Activated CD4-positive, alpha-beta T cell treated with anti-CD3 and anti-CD28 coated beads for 36 hours (primary cell): ENCODE measurements at places on chromosomes 7 and 10. TPM values are rescaled to one million over a fixed set of nuclear protein-coding genes. Genes with fewer than 3 reads are reported as not detected.

LGI1 gene
- not detected for total RNA-seq

- no peak for DNase-seq
Observed at GRCh38 chr10:131047501-131047900, 264.0 kb downstream of the TCERG1L start.

- DNase-seq: no peak
Observed at GRCh38 chr7:35623381-35623780, 71.6 kb downstream of the HERPUD2 start.

DNA sequence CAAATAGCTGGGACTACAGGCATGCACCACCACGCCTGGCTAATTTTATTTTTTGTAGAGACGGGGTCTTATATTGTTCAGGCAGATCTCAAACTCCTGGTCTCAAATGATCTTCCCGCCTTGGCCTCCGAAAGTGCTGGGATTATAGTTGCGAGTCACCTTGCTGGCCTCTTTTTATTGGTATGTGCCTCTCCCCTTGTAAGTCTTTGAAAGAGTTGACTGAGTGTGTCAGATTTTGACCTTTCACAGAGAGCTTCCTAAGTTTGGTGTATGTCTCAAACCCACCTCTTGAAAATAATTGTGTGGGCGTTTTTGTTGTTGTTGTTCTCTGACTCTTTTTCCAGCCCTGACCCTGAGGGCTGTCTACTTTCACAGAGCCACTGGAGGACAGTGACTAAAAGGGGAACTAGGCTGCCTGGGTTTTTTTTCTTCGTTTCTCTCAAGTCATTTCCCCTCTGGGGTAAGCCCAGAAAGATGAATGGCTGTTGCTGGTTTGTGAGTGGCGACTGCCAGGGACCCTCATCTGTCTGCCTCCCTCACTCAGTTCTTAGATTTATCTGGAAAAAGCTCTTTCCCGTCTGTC is 262.8 kb downstream of the ZEB1 start:
- DNase-seq: no peak

UCN3 gene
- total RNA-seq: not detected

FMC1 gene
- total RNA-seq: 7.8 TPM

GRCh38 chr10:42871823-42872222 is 89.2 kb downstream of the BMS1 start:
- no peak for DNase-seq

ACHE gene
- total RNA-seq: not detected

GRCh38 chr10:61024151-61024855 is 80.3 kb upstream of the RHOBTB1 start:
- no peak for DNase-seq

DNA sequence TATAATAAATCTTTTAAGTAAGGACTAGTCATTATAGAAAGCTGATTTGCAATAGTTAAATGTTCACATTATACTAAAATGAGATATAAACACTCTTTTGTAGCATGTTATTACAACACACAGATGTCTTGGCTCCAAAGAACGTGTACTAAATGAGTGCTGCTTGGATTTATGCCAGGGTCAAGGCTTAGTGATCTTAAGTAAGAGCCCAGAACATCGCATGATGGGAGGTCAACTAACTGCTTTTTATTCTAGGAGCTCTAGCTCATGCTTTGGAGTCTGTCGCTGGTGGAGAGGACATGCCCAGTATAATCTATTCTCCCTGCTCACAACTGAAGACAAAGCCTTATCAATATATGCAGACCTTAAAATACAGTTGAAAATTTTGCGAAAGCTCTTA is 315.1 kb downstream of the BBS9 start:
- DNase-seq: no peak

- DNase-seq: peak; percentile 40
Observed at GRCh38 chr7:51141451-51142003, 175.1 kb downstream of the COBL start.

- peak; percentile 83 for DNase-seq
Observed at GRCh38 chr10:22325272-22326144, 4.6 kb downstream of the BMI1 start.

PPP1R17 gene
- total RNA-seq: not detected

PLEKHS1 gene
- 0.07 TPM for total RNA-seq

DNA sequence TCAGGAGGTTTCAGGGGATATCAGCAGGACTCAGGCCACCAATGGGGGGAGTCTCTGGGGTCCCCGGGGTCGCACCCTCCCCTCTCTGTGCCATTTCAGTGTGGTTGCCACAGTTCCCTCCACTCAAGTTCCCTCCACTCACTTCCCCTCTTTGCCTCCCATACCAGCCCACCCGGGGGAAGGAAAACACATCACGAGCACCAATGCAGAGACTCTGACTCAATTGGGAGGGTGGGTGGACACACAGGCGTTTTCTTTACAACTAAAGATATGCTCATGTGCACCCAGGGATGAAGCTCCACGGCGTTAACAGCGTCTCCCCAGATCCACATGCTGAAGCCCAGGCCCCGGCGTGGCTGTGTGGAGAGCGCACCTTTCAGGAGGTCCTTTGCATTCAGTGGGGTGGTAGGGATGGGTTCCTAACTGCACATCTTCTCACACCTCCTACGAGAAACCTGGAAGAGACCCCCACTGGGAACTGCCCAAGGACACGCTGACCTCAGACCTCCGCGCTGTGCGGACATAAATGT is 254.1 kb downstream of the ZMYND11 start:
- no peak for DNase-seq

GRCh38 chr10:635088-635861 is 54.2 kb downstream of the DIP2C start:
- no peak for DNase-seq

DNA sequence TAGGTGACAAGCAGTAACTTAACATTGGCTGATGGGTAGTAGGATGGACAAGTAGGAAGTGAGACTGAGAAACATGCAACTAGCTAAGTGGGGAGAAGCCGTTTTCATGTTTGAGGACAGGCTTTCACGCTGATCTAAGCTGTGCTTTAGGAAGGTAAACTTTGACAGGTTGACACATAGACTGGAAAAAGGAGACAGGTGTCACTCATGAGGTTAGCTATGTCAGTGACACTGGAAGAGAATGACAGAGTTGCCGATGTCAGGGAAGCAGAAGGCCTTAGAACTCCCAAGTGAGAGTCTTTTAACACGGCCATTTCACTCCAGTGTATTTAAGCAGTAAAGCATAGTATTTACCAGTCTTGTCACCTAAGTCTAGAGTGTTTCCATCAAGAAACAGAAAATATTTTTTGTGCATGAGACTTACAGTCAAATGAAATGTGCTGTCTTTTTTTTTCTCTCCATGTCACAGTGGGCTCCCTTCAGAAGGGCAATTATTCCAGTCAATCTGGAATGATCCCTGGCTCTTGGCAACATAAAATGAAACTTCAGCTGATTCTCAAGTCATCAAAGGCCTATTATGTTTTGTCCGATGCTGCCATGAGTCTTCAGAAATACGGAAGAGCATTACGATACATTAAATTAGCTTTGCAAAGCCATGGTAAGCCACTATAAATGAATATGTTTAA is 20.6 kb downstream of the EDRF1 start:
- DNase-seq: no peak
